ENCODE measurements at places on chromosomes 2 and 18.

DNA sequence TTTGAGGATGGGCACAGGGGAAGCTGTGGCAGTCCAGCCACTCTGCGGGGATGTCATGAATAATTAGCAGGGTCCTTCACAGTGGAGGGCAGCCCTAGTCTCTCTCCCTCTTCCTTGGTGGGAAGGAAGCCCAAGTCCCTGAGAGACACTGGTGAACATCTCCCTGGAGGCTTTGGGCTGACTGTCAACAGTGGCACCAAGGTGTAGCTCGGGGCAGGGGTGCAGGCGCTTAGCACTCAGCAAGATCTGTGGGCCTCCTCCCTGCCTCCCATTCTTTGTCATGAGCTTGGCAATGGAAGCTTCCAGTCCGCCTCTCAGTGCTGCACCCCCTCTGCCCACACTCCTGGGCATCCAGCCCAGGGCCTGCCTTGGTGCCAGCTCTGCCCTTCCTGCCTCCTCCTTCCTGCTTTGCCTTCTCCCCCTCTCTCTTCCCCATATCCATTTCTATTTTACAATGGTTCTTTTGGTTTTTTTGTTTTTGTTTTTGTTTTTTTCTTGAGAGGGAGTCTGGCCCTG lies 59.4 kb downstream of the STEAP3 start:
- no peak for DNase-seq

GRCh38 chr2:9703085-9703678 lies 72.4 kb upstream of the YWHAQ start:
- DNase-seq: no peak

GRCh38 chr18:59663096-59663495 lies 34.1 kb downstream of the CCBE1 start:
- no peak for DNase-seq

DNA sequence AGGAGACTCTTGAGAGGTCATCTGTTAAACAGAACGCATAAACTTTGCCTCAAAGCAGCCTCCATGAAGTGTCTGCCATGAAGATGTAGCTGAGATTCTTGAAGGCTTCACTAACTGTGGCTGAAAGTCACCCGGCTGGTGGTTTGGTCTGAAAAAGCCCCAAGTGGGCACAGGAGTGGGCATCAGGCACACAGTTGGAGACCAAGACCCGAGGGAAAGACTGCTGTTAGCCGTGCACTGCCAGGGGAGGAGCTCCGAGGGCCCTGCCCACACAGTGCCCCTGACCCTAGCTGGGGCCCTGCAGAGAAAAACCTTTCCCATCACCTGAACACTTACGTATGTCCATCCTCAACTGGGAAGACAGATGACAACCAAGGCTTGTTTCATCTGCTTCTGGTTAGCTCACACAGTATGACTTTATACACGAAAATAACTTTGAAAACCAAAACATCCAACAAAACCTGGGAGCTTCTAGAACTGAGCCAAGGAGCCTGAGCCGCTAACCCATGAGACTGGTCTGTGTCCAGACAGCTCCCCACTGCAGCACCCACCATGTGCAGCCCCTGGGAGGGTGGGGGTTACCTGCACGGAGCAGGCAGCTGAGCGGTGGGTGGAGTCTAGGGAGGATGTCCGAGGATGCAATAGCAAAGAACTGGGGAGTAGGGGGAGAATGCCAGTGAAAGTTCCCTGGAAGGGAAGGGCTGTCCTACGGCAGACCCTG lies 15.4 kb downstream of the HJURP start:
- DNase-seq: no peak

- DNase-seq: peak; percentile 91
Measured at GRCh38 chr2:20071397-20072383, 20.3 kb upstream of the LAPTM4A start.

DNA sequence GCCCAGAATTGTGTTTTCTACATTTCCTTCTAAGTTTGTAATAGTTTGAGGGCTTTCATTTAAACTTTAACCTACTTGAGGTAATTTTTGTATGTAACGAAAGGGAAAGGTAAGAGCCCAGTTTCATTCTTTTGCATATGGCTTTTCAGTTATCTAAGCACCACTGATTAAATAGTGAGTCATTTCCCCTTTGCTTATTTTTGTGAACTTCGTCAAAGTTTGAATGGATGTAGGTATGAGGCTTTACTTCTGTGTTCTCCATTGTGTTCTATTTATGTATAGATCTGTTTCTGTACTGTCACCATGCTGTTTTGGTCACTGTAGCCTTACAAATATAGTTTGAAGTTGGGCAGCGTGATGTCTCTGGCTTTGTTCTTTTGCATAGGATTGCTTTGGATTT lies 944.8 kb upstream of the CNTNAP5 start:
- no peak for DNase-seq

DNA sequence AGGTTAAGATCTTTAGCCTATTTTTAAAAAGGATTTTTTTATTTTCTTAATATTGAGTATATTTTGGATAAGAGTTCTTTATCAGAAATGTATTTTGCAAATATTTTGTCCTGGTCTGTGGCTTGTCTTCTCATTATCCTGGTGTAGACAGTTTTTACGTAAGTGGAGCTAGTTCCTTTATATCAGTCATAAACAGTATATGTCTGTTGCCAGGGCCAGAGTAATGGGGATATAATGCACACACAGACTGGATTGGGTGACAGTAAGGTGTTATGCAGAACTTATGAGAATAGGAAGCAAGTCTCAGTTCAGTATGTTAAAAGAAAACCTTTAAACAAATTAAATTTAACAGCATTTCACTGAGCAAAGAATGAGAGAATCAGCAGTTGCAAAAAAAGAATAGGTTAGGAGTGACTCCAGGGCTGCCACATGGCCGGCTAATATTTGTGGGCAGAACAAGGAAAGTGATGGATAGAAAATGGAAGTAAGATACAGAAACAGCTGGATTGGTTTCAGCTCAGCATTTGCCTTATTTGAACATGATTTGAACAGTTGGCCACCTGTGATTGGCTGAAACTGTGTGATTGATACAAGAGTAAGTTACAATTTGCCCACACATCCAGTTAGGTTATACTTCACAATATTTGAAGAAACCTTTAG lies 61.1 kb upstream of the ZNG1B start:
- no peak for DNase-seq

DNA sequence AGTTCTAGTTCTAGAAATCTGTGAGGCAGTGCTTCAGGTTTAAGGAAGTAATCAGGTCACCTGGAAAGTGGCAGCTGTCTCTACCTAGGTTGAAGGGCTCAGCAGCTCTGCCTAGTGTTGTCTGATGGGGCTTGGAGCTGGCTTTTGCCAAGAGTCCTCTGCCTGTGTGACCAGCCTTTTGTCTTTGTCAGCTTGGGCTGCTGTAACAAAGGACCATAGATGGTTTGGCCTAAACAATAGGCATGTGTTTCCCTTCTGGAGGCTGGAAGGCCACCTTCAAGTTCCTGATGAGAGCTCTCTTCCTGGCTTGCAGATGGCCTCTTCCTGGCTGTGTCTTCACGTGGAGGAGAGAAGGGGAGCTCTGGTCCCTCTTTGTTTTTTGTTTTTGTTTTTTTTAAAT lies 13.3 kb downstream of the UBE2F start:
- DNase-seq: no peak

- no peak for DNase-seq
Measured at GRCh38 chr18:39660141-39660540, 2094.5 kb upstream of the CELF4 start.
